ENCODE measurements at places on chromosomes 13 and 19.

GRCh38 chr19:5339950-5340636, 519 bp downstream of the PTPRS start:
- no peak for DNase-seq

DNA sequence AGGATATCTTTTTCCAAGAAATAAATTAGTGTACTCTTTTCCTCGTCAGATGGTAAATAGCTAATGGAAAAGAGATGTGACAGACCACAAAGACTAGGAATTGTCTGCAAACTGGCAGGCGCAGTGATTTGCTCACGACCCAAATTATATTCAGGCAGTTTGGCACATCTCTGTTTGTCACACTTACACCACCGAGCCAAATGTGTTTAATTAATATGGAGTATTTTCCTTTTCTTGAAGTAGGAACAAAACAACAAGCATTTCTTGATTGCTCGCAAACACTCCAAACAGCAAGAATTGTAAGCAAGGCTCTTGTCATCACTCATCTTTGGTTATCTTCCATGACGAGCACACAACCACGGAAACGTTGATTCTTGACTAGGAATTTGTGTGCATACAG, 884.2 kb downstream of the PCDH9 start:
- DNase-seq: no peak

GRCh38 chr13:96795670-96796069, 198.6 kb downstream of the OXGR1 start:
- DNase-seq: no peak

GRCh38 chr13:113098162-113098732, 7.3 kb upstream of the F7 start:
- DNase-seq: no peak

- DNase-seq: no peak
These were observed 20.1 kb downstream of the STOML3 start for GRCh38 chr13:38970380-38971051.

- peak; percentile 42 for DNase-seq
These were observed 21.7 kb upstream of the CALM3 start for GRCh38 chr19:46579361-46579879.

DNA sequence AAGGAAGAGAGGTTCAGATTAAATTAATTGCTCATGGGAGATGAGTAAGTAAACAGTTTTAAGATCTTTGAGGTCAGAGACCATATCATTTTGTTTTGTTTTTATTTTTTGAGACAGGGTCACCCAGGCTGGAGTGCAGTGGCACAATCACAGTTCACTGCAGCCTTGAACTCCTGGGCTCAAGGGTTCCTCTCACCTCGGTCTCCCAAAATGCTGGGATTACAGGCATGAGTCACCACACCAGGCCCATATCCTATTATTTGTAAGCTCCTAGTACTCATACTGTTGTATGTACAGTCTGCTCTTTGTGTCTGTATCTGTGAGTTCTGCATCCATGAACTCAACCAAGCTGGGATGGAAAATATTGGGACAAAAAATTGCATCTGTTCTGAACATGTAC, 6.0 kb upstream of the RASL11A start:
- DNase-seq: no peak

DNA sequence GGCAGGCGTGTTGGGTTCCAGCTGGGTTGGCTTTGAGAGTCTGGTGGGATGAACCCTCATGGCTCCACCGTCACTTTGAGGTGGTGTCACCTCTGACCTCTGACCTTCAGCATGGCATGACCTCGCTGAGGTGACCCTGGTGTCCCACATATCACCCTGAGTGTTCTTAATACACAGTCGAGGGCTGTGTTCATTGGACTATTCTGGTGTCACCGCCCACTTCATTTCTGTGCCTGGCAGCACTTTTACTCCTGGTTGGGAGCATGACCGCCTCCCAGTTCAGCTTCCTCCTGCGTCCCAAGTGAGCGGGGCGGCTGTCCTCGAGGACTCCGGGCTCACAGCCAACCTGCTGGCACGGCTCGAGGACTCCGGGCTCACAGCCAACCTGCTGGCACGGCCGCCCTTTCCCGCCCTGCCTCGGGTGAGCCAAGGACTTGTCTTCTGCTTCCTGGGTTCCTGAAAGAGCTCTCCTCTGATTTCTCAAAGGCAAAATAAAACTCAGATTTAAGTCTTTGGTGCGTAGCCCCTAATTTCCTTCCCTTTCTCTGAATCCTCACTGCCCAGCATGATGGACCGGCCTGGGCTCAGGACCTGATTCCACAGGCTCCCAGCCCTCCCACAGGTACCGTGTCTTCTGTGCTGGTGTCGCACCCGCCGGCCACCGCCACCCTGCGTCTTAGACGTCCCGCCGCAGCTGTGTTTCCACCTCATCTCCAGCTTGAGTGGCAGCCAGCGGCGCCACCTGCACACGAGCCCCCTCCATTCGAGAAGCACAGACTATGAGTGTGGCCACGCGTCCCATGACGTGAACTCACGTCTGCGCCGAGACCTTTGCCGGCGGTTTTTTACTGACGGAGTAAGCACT, 10.4 kb downstream of the ATP4B start:
- DNase-seq: no peak
